ENCODE measurements at places on chromosomes 3 and 15.

DNA sequence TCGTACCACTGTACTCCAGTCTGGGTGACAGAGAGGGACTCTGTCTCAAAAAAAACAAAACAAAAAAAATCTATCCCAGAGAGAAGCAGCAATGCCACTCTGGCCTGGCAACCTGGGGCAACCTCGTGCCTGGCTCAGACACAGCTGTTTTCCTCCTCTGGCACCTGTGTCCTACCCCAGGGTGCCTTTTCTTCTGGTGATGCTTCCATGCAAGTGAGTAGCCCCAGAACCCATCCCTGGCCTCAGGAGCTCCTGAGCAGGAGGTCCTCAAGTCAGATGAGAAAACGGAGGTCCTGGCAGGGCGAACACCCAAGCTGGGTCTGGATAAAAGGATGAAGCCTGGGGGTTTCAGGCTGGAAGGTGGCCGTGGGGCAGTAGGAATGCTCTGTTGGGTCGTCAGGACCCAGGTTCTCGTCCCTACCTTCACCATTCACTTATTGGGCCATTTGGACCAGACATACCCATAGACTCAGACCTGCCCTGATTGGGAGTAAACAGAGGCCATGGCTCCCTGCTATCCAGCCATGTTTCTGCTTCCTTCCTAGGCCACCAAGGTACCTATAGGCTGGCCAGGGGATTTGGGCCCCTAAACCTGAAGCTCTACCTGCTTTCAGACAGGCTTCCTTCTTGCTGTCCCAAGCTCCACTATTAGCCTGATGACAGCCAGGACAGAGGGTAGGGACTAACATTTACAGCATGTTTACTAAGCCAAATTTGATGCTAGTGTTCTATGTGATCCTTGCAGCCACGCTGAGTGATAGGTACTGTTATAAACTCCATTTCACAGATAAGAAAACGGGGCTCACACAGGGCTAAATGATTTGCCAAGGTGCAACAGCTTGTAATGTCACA lies 102.2 kb downstream of the DAPK2 start:
- DNase-seq, result no peak

GRCh38 chr3:17162116-17162515 lies 277.4 kb downstream of the PLCL2 start:
- no peak for DNase-seq

DNA sequence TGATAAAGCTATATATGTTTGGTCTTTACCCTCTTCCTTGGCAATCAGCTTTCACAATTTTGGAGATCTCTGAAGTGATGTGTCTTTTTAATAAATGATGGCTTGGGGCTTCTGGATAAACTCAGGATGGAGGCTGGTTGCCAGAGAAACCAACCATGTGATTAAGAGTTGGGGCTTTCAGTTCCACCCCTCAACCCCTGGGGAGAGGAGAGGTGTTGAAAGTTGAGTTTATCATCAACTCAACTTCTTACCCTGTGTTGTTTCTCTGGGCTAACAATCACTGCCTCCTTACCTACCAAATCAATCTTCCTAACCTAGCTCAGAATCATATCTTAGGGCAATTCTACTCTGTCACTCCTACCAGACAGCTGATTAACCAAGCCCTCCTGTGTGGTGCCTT lies 735.8 kb downstream of the ZPLD1 start:
- DNase-seq, result no peak

- DNase-seq, result no peak
These were observed 5.3 kb downstream of the WDR6 start for GRCh38 chr3:49012441-49013017.

GRCh38 chr3:106957029-106957428 lies 420.2 kb upstream of the CCDC54 start:
- DNase-seq, result no peak
